SW 1271 (cell line): ENCODE measurements at places on chromosomes 2 and 18.
A peak's percentile ranks its signal among the peaks of the same experiment; 100 is the strongest.

DNA sequence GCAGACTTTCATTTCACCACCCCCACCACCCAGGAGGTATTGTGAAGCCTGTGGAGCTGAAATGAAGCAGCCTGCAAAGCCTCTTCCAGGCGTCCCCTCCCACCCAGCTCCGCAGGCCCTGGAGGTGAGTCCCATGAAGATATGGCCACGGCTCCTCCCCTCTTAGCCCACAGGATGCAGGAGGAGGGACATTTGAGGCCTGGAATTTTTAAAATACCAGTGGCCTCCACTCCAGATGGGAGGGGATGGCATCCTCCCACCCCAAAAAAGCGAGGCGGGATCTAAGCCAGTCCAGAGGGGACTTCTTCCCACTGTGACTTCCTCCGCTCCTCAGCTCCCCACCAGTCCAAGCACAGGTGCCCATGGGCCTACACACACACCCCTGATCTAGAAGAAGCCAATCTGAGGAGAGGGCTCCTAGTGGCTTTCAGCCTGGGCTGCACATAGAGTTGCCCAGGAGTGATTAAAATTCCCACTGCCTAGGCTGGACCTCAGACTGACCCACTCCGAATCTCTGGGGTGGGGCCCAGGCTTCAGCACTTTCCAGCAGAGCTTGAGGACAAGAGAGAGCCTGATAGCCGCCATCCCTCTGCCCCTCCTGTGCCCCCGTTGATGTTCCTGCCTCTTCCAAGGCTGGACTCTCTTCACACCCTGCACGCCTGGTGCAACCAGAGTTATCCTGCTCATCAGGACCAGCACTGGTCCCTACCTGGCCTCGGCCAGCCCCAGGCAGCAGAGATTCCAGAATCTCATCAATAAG lies 206.9 kb downstream of the TNS1 start:
- DNase-seq: no peak

DNA sequence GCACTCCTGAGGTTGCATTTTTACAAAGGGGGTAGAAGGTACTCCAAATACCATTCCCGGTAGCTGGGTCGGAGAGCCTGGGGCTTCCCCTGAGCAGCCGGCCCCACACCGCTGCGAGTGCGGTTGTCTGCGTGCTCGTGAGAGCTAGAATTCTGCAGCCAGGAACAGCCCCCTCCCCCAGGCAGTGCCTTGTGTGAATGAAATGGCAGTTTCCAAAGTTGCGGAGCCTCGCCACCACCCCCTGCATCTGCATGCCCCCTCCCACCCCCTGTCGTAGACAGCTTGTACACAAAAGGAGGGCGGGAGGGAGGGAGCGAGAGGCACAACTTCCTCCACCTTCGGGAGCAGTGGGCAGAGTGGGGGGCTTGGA lies 1.1 kb downstream of the MYCN start:
- no peak for DNase-seq

- no peak for DNase-seq
Measured at GRCh38 chr2:229539628-229540027, 174.7 kb downstream of the DNER start.

DNA sequence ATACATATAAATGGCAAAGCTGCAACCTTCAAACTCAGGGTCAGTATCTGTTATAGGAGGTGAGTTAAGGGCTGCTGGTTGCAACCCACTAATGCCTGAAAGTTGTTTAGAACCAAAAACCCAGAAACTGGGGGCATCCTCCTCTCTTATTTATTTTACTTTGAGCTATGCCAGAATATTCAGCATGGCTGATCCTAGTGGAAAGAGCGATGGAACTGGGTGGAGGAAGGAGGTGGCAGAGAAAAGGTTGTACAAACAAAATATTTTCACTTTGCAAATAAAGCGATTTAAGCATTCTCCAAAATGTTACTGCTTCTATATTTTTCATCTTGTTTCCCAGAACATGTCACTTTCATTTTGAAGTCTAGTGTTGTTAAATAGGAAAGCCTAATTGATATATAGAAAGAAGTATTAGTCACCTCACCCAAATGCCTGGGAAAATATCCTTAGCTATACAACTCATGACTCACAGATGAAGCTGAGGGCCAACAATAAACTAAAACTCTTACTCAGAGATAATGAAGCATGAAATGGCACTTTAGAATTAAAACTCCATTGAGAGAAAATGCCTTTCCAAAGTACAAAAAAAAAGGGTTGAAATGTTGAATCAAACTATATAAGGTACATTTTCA lies 251.4 kb upstream of the UBE2E3 start:
- peak; percentile 44 for DNase-seq

- no peak for DNase-seq
Measured at GRCh38 chr2:107028661-107029060, 142.7 kb upstream of the ST6GAL2 start.

- no peak for DNase-seq
Measured at GRCh38 chr2:46308629-46309028, 11.4 kb downstream of the EPAS1 start.

- no peak for DNase-seq
Measured at GRCh38 chr2:117058366-117058765, 756.1 kb upstream of the DDX18 start.

GRCh38 chr18:7575465-7576028 lies 8.4 kb downstream of the PTPRM start:
- no peak for DNase-seq

DNA sequence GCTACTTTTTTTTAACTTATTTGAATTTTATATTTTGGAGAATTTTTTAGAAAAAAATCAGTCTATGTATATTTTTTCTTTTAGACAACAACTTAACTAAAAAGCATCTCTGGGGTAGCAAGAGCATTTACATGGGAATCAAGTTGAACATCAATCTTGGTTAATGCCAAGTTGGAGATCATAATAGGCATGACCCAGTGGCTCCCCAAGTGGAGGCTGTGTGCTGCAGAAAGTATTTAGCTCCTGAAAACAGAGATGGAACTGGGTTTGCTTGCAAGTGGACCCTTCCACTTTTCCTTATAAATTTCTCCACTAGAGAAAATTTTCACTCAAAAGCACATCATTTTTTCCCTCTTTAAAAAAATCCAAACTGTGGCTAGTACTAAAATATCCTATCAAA lies 23.9 kb upstream of the CAVIN2 start:
- DNase-seq: no peak

DNA sequence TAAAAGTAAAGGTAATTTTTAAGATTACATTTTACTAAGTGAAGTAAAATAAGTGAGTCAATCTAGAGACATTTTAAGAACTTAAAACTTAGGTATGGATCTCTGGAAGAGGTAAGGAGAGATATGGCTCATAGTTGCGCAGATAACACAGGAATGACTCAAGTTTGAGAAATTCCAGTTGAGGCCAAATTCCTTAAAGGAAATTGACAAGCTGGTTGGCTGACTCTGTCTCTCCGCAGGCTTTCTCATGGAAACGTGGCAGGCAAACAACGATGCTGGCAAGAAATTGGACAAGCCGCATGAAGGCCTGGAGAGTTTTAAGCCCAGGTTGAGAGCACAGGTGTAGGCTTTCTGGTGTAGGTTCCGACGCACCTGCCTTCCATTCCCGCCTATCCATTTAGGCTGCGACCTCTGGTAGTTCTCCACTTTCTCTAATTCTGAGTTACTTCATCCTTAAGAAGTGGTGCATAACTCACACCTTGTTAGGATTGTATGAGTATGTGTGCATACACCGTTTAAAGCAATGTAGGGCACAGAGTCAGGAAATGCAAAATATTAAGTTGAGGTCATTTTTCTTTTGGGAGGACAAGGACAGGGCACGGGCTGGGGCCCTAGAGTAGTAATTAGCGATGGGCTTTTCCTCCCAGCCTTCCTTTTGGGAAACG lies 589 bp upstream of the DAW1 start:
- DNase-seq: peak; percentile 30

GRCh38 chr2:108244667-108245414 lies 5.1 kb downstream of the SULT1C3 start:
- no peak for DNase-seq

- no peak for DNase-seq
Measured at GRCh38 chr2:233384811-233385488, 30.7 kb downstream of the DGKD start.

DNA sequence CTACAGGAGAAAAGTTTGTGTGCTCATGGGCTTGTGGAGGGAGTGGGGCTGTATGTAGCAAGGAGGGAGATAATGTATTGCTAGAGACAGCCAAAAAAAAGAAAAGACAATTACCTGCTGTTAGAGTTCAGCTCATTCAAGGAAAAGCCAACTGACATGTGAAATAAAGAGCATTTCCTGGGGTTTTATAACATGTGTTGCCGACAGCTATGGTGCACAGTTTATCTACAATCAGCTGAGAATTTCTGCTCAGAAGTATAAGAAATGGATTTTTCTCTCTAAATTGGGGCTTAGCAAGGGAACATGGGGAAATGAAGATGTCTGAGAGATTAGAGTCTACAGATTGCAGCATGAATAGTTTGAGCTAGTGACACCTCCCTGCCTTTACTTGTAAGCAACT lies 674.1 kb downstream of the SUCLG1 start:
- no peak for DNase-seq

GRCh38 chr2:168515502-168515901 lies 59.4 kb downstream of the CERS6 start:
- DNase-seq: no peak

GRCh38 chr2:172554352-172555271 lies 1.3 kb upstream of the PDK1 start:
- DNase-seq: no peak

DNA sequence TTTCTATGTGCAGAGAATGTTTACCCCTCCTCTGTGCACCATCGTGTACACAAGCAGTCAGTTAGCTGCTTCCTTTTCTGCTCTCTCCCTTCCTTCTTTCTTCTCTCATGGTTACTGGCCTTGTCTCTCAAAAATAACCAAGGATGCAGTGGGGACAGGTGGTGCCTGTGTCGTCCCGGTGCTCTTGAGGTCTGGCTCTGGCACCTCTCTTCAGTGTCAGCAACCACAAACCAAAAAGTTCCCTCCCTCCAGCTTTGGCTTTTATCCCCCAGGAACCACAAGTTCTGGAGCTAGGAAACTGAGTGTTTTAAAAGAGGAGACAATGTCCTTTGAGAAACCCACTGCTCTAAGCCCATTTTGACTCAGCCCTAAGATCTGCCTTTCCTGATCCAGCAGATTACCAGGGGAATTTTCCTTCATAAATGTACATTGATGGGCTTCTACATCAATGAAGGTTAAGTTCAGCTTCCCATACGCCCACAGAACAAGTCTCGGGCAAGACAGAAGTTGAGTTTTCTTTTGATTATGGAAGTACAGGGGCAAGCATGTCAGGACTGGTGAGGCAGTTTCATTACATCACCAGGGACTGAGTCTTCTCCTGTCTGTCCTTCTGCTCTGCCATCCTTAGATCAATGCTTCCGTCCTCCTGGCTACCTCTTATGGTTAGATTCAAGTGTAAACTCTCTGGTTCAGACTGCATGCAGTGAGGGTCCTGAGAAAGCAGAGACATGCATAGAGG lies 232.2 kb downstream of the SETBP1 start:
- no peak for DNase-seq

- no peak for DNase-seq
Measured at GRCh38 chr2:167955264-167955906, 292.0 kb downstream of the STK39 start.

GRCh38 chr2:98252038-98252773 lies 94.0 kb upstream of the CNGA3 start:
- DNase-seq: no peak

DNA sequence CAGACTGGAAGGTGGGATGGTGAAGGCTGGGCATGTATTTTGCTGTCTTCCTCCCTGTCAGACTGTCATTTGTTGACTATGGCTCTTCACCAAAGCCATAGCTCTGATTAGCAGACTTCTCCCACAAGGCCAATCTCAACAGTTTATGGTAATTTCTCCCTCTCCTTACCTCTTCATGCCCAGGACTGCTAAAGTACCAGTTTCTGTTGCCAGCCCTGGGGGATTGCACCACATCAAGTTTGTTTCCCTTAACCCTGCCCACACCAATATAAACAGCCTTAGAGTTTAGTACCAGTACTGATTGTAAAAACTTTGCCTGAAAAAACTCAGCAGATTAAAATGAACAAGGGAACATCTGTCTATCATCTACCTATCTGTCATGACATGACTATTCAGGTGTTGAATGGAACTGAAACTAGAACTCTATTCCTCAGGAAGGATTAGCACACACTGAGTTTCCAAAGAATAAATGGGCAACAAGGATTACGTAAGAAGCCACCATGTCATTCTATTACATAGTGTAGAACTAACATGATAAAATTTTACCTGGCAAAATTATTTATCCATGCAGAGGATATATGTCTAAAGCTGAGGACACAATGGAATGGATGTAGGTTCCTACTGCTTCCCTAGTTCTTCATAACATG lies 13.7 kb downstream of the FEZ2 start:
- DNase-seq: no peak

- DNase-seq: no peak
Measured at GRCh38 chr18:5417342-5417741, 121.8 kb upstream of the ZBTB14 start.

GRCh38 chr2:86533589-86533988 lies 29.7 kb downstream of the CHMP3 start:
- DNase-seq: no peak

GRCh38 chr2:222450021-222450420 lies 25.7 kb downstream of the SGPP2 start:
- DNase-seq: no peak

DNA sequence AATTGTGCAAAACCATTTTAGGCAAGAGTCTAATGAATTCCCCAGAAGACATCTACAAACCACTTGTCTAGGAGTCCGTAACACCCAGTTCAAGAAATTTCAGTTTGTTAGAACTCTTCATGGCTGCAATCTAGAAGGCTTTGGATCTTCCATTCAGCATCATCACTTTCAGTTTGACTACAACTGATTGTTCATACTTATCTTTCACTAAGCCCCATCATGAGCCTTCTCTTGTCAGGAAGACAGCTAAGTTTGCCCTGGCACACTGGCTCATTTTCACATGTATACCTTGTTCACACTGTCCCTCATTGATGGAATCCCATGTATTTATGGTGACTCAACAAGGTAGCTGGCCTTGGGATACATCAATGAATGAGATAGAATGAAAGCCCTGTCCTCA lies 898.4 kb upstream of the CELF4 start:
- no peak for DNase-seq

DNA sequence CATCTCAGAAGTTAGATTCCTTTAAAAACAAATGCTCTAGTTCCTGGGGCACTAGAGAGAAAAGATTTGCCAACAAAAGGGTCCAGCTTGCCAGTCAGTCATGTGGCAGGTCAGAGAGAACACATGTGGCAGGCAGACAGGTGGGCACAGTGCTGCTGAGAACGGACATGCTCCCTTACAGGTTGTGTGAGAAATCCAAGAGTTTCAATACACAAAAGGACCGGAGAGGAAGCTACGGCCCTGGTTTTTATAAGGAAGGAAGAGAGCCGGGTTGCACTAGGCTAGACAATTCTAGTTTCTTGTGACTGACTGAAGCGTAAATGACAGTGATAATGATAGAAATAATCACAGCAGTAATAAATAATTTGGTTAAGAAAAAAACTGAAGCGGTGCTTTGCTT lies 18.3 kb downstream of the CDC42EP3 start:
- no peak for DNase-seq
